Activated CD4-positive, alpha-beta memory T cell treated with anti-CD3 and anti-CD28 coated beads for 36 hours (primary cell): ENCODE measurements at places on chromosomes 3 and 15. TPM values are rescaled to one million over a fixed set of nuclear protein-coding genes. Genes with fewer than 3 reads are reported as not detected.

ALDH1L1 gene
- not detected for total RNA-seq

DNA sequence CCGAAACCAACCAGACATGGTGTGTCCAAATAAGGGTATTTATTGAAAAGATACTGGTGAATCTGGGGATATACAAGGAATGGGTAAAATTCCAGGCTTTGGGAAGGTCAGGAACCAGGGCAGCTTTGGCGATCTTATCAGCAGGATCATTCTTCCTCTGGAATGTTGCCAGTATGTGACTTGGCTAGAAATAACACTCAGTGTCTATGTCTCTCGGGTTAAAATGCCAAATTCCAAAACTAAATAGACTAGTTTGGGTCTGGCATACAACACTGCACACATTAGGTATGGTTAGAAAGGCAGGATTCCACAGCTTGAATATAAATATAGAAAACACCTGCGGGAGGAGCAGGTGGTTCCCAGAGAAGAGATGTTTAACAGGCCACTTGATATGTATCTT, 220.2 kb upstream of the CD96 start:
- no peaks in the 10 kb centered on the region for H3K27me3 ChIP-seq
- DNase-seq = no peak
- H3K4me1 ChIP-seq = peaks cover 31% of the 10 kb centered on the region
- H3K36me3 ChIP-seq = no peaks in the 10 kb centered on the region

DNA sequence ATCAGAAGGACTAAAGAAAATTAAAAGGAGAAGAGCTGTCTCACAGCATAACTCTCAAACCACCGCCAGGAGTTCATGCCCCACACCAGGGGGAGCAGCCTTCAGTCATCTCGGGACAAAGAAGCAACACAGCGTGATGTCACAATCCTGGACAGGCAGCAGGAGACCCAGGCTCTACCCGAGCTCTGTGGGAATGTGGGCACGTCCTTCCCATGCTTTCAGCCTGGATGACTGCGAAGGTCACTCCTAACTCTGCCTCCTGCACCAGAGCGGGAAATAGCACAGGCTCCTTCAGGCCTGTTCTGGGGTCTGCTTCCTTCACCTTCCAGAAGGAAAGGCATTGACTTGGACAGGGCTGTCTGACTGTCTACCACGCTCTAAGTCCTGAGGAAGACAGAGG, 31.3 kb downstream of the NOX5 start:
- H3K36me3 ChIP-seq = no peaks in the 10 kb centered on the region
- no peak overlapping the region for H3K4me3 ChIP-seq
- H3K27ac ChIP-seq = no peak overlapping the region

DNA sequence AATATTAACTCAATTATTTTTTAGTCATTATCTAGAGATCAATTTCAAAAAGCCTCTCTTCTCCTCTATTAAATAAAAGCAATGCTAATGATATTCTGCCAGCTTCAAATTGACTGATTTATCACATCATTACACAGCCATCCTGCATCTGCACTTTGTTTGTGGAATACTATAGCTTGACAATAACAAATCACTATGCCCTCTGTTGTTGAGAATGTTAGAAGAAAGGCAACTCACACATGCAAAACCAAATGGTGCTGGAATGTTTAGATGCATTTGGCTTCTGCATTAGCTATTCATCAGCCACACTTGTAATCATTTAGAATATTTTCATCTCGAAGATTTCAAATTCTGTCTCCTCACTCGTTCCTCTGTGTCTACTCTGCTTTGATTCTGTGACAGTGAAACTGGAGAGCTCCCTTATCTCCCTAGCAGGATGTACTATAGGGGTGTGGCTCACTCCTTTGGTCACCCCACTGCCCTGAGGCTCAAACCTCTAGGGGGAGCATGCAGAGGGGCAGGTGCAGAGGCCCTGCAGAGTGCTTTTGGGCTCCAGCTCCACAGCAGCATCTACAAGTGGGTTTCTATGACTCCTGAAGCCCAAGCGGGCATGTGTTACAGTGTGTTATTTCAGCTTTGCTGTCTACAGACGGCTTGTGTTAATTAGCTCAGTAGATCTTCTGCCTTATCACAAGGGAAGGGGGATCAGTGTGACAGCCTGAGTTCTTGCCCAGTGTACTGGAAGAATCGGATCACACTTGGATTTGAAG, 454.1 kb upstream of the BCHE start:
- H3K4me1 ChIP-seq = no peaks in the 10 kb centered on the region
- no peaks in the 10 kb centered on the region for H3K27me3 ChIP-seq
- no peak overlapping the region for H3K27ac ChIP-seq
- DNase-seq = no peak
- no peaks in the 10 kb centered on the region for H3K36me3 ChIP-seq
- no peak overlapping the region for H3K4me3 ChIP-seq

GRCh38 chr15:67188551-67189218, 65.8 kb downstream of the AAGAB start:
- DNase-seq = no peak
- H3K27ac ChIP-seq = no peak overlapping the region

DNA sequence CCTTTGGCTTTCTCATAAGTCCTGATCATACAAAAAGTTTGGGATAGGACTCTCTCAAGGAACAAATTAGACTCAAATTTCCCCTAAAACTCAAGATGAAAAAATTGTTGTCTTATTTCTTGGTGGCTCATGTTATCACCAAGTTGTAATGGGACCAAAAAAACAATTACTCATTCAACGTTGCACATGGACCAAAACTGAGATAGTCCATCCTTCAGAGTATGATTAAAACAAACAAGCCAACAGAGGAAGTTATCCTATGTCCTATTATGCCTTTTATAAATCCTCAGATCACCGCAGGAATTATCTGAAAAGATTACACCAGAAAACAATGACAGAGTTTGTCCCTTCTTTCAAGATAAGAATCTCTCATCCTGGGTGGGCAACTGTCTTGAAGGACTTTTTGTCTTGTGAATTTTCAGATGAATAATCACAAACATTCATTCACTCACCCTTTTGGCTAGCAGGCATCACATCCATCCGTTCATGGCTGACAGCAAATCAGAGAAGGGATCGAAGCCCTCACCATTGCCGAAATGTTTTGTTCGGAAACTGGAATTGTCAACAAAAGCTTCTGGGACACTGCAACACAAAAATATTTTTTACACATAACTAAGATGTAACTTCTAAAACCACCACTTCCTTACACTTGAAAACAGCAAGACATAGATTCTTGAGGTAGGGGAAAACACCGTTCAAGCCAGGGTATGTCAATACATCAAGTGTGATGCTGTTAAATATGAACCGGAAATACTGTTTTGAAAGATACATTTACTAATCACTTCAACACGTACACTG, 90.4 kb downstream of the FOXP1 start:
- H3K36me3 ChIP-seq = peaks cover 26% of the 10 kb centered on the region
- H3K4me1 ChIP-seq = peaks cover 87% of the 10 kb centered on the region
- no peaks in the 10 kb centered on the region for H3K27me3 ChIP-seq
- peak overlapping the region; percentile 71 for H3K4me3 ChIP-seq

DNA sequence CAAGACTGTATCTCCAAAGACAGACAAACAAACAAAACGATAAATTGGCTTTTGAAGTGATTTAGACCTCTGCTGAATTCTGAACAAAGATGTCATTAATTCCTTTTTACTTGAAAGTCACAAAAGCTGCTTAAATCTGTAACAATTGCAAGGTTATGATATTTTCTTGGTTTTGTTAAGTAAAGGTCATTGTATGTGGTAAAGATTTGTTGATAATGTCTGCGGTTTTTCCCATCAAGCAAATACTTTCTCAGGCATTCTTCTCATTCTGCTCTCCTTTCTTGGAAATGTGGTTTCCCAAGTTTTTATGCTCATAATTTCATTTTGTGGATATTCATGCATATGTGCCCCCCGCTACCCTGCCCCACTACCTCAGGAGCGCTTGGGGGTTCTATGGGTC, 116.5 kb downstream of the SLMAP start:
- DNase-seq = no peak
- no peaks in the 10 kb centered on the region for H3K4me1 ChIP-seq
- no peak overlapping the region for H3K27ac ChIP-seq
- H3K36me3 ChIP-seq = peaks cover 16% of the 10 kb centered on the region
- no peaks in the 10 kb centered on the region for H3K27me3 ChIP-seq
- H3K4me3 ChIP-seq = no peak overlapping the region

- H3K4me1 ChIP-seq = no peaks in the 10 kb centered on the region
- no peak overlapping the region for H3K4me3 ChIP-seq
- no peaks in the 10 kb centered on the region for H3K36me3 ChIP-seq
Observed at GRCh38 chr15:25879438-25879837, 16.3 kb upstream of the ATP10A start.

GRCh38 chr3:136787349-136787748, 31.6 kb upstream of the SLC35G2 start:
- no peak overlapping the region for H3K27ac ChIP-seq
- H3K27me3 ChIP-seq = no peaks in the 10 kb centered on the region
- H3K4me3 ChIP-seq = no peak overlapping the region

DNA sequence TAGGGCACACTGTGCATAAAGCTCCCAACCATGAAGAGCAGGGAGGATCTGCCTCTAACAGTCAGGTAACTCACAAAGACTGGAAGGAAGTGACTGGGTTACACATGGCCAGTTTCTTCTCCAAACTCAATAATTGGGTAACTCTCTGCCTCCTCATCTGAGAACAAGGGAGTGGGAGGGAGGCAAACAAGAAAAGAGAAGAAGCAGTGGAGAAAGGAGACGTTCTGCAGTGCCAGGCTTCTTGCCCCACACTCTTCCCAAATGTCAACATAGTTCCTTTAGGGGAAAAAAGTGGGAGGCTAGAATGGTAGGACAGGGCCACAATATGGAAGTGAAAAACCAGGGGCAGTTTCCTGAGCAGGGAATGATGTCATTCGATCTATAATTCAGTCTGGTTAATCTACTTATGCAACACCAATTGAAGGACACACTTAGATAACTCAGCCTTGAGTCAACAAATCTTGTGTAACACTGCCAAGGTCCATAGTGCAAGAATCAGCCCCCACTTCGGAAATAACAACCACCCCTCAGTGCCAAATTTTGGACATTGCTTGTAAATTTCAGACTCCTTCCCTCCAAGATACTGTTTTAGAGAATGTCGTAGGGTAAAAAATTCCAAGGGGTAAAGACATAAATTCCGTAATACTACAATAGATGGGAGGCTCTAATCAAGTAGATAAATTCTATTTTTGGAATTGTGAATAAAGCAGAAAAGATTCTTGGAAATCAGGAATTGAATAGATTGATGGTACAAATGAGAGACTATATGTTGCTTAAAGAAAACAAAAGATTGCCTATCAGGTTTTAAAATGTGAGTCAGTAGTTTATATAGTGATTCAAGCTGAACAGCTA, 143.0 kb downstream of the LPP start:
- peaks cover 4% of the 10 kb centered on the region for H3K36me3 ChIP-seq
- peak overlapping the region; percentile 68 for H3K27ac ChIP-seq
- H3K27me3 ChIP-seq = no peaks in the 10 kb centered on the region
- peaks cover 81% of the 10 kb centered on the region for H3K4me1 ChIP-seq

GRCh38 chr15:79218588-79219200, 63.8 kb upstream of the ANKRD34C start:
- H3K36me3 ChIP-seq = no peaks in the 10 kb centered on the region
- peaks cover 26% of the 10 kb centered on the region for H3K27me3 ChIP-seq
- H3K4me1 ChIP-seq = no peaks in the 10 kb centered on the region
- DNase-seq = no peak
- no peak overlapping the region for H3K27ac ChIP-seq

DNA sequence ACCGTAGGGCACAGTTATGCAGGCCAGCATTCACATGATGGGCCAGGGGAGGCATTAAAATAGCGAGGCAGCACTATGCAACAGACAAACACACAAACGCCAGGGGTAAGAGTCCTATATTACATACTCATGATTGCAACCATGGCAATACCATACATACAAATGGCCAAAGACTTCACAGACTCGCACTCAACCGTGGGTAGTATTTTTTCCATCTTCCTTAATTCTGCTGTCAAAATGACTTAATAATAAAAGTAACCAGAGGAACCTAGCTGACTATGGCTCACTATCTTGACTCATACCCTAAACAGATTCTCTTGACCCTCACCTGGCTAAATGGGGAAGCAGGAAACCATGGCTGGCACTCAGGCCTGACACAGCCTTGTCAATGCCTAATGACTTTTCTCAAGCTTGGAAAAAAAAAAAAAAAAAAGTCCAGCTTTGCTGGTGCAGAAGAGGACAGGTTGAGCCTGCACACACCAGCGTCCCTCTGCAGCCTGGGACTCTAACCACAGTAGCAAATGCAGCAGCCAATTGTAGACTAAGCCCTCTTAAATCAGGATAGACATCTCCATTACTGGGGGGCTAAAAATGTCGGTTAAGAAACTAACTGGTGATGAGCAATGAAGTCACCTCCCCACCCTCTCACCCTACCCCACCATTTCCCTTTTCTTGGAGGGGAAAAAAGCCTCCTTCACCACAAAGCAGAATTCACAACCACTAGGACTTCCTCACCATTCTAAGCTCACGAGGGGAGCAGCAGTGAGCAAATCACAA, 23.1 kb downstream of the CCDC12 start:
- no peaks in the 10 kb centered on the region for H3K36me3 ChIP-seq
- no peaks in the 10 kb centered on the region for H3K27me3 ChIP-seq
- peak overlapping the region; percentile 66 for H3K27ac ChIP-seq
- no peak overlapping the region for H3K4me3 ChIP-seq

DNA sequence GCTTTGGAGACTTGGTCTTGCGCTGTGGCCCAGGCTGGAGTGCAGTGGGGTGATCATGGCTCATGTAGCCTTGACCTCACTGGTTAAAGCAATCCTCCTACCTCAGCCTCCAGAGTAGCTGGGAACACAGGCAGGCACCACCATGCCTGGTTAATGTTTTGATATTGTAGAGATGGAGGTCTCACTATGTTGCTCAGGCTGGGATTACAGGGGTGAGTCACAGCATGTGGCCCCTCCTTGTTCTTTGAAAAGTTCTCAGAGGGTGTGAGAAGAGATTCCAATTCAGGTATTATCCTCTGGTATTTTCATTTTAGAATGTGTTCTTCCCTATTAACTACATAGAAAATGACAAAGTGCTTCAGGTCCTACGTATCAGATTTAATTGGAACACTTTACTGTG, 51.9 kb upstream of the RPL32 start:
- H3K4me3 ChIP-seq = no peak overlapping the region
- DNase-seq = no peak
- H3K27me3 ChIP-seq = peaks cover 8% of the 10 kb centered on the region
- H3K27ac ChIP-seq = no peak overlapping the region
- H3K36me3 ChIP-seq = no peaks in the 10 kb centered on the region

- no peak overlapping the region for H3K27ac ChIP-seq
- DNase-seq = no peak
- no peaks in the 10 kb centered on the region for H3K4me1 ChIP-seq
- H3K4me3 ChIP-seq = no peak overlapping the region
Observed at GRCh38 chr3:55077726-55078125, 149.9 kb upstream of the LRTM1 start.

GRCh38 chr3:186471771-186472170, 72.4 kb downstream of the CRYGS start:
- no peaks in the 10 kb centered on the region for H3K27me3 ChIP-seq
- H3K4me1 ChIP-seq = peaks cover 4% of the 10 kb centered on the region
- H3K27ac ChIP-seq = no peak overlapping the region
- H3K4me3 ChIP-seq = no peak overlapping the region

- H3K4me1 ChIP-seq = no peaks in the 10 kb centered on the region
- DNase-seq = no peak
- no peaks in the 10 kb centered on the region for H3K27me3 ChIP-seq
- H3K4me3 ChIP-seq = no peak overlapping the region
Observed at GRCh38 chr3:2244137-2244536, 145.5 kb downstream of the CNTN4 start.

GRCh38 chr15:32919749-32920414, 202.1 kb downstream of the GREM1 start:
- peaks cover 3% of the 10 kb centered on the region for H3K27me3 ChIP-seq
- no peak overlapping the region for H3K4me3 ChIP-seq
- H3K4me1 ChIP-seq = no peaks in the 10 kb centered on the region
- DNase-seq = no peak
- no peaks in the 10 kb centered on the region for H3K36me3 ChIP-seq

- no peaks in the 10 kb centered on the region for H3K36me3 ChIP-seq
- H3K27ac ChIP-seq = no peak overlapping the region
- no peaks in the 10 kb centered on the region for H3K4me1 ChIP-seq
- no peaks in the 10 kb centered on the region for H3K27me3 ChIP-seq
- H3K4me3 ChIP-seq = no peak overlapping the region
Observed at GRCh38 chr15:101535170-101535902, 45.8 kb upstream of the PCSK6 start.
